ENCODE measurements at places on chromosomes 2 and 18.

DNA sequence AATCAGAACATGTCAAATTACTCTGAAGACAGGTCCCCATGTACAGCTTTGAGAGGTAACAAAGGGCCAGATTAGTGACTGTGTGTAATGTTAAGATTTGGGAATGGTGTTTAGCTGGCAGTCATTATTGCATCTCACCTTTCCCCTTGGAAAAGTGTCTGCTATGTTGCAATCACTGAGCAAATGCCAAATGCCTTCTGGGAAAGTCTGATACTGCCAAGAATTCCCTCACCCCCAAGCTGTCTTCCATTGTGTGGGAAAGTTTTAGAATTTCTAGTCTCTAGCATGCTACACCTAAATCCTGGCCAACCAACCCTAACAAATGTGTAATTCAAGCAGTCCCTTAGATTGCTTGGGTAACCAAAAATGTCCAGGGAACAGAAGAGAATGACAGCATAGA is 13.6 kb upstream of the PELI1 start:
- DNase-seq, result no peak

- DNase-seq, result no peak
Measured at GRCh38 chr2:121902171-121902591, 146.7 kb downstream of the TSN start.

DNA sequence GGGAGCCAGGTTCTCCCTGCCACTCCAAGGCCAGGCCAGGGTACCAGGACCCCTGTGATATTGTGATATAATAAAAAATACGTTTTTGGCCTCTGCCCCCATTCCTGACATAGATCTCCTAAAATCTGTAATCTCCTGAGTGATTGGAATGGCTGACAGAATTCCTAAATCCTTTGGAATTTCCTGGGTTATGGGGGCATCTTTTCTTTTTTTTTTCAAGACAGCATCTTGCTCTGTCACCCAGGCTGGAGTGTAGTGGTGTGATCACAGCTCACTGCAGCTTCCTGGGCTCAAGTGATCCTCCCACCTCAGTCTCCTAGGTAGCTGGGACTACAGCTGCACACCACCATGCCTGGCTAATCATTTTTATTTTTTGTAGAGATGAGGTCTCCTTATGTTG is 26.2 kb upstream of the TUBB6 start:
- DNase-seq, result no peak

GRCh38 chr2:4868466-4868865 is 823.7 kb upstream of the SOX11 start:
- DNase-seq, result no peak

GRCh38 chr2:236626391-236627150 is 56.9 kb downstream of the ACKR3 start:
- peak; percentile 28 for DNase-seq

- no peak for DNase-seq
Measured at GRCh38 chr2:187581125-187581896, 27.1 kb upstream of the TFPI start.
